ENCODE measurements at places on chromosomes 4 and X.
A peak's percentile ranks its signal among the peaks of the same experiment; 100 is the strongest.

- no peak for DNase-seq
Observed at GRCh38 chrX:147550217-147550616, 361.5 kb upstream of the FMR1 start.

- DNase-seq = no peak
Observed at GRCh38 chr4:38011511-38012162, 51.4 kb downstream of the PTTG2 start.

DNA sequence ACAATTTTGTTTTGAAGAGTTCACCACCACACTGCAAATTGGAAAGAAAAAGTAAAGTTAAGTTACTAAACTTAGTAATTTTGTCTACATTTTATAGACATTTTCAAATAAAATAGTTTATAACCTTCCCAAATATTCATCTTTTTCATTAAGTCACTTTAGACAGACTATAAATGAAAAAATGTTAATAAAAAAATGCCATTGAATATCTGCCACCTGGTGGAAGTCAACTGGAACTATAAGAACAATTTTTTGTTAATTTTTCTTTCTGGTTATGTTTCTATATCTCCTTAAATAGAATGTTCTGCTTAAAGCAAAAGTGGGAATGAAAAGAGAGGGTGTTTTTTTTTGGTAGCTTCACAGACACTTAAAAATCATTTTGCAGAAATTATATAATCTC, 534.4 kb upstream of the PCDH10 start:
- DNase-seq = no peak

DNA sequence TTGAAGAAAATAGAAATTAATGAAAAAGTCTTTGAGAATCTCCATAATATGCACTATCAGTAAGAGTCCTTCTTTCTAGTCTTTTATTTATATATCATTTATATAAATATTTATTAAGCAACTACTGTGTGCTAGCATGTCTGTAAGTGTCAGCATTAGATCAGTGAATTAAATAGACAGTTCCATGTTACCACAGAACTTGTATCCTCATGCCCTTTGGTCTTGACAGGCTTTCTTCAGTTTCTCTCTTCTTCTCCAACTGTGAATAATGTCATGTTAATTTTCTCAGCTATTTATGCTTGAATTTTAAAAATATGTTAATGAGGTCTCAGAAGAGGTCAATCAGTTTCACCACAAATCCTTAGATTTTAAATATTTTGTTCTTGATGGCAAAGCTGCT, 389.6 kb upstream of the TRAM1L1 start:
- DNase-seq = no peak

DNA sequence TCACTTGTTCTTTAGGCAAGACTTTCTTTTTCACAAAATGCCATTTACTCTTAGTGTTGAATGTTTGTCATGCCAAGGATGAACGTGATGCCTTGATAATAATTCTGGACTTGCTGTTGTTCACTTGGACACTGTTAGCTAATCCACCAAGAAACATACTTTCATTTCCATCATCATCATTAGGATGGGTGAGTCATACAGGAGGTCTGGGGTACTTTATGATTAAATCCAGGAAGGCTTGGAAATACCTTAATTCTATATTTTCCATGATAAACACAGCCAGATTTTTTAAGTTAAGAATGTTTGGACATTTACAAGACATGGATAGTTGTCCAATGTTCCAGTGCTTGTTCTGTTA, 260.7 kb upstream of the GIMD1 start:
- peak; percentile 2 for DNase-seq

GRCh38 chr4:7985891-7986441, 46.3 kb upstream of the AFAP1 start:
- DNase-seq = no peak

- no peak for DNase-seq
Observed at GRCh38 chrX:133335027-133335426, 80.3 kb downstream of the GPC4 start.

- no peak for DNase-seq
Observed at GRCh38 chr4:8534129-8534528, 46.1 kb upstream of the GPR78 start.

- no peak for DNase-seq
Observed at GRCh38 chr4:111556851-111557250, 588.4 kb upstream of the FAM241A start.

DNA sequence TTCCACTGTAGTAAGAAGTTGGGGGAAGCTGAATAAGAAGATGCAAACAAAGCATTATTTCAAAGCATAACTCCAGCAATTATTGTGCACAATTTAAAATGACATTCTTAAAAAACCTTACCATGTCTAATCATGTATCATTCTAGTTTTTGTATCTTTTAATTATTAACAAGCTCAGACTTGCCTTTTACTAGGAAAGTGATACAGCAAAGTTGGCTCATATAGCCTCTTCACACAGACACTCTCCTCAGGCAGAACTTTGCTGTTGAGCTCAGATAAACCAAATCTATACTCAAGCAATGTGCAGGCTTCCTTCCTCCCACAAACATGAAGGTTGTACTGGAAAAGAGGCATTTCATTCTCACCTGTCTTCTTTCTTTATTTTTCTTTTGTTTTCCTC, 358.7 kb upstream of the EMCN start:
- DNase-seq = no peak

DNA sequence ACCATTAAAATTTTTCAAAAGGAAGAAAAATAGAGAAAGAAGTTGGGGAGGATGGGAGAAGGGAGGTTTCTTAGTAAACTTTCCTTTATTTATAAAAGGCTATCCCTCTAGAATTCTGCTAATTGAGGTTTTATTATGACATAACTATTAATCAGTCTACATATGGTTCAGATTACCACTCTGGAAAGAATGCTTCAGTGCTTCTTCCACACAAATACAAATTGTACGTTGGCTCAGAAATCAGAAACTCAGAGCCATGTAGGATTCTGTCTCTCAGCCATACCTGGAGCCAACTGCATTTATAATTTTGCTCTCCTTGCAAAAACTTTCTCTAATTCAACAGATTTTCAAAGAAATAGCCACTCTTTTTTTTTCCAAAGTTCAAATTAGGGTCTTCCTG, 37.1 kb downstream of the SRPX start:
- no peak for DNase-seq

DNA sequence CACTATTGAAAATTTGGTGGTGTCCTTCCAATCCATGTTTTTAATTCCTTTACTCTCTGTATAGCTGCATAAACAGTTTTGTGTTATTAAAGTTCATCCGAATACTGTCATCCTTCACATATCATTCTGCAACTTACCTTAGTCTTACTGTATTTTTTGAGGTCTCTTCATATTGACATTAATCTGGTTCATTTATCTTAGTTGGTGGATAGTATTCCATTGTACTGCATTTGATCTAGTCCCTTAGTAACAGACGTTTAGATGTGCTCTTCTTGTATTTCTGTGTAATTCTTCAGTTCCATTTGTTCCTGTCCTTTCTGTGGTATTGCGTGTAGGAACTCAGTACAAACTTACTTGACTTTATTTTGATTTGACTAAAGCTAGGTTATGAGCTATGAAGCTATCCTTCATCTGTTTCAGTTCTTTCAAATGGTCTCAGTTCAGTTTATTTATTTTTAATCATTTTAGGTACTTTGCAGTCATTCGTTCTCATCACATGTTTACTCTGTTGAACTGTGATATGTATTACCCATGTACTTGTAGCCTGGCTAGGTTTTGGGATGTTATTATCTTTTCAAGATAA, 41.3 kb downstream of the RAPGEF2 start:
- DNase-seq = no peak

DNA sequence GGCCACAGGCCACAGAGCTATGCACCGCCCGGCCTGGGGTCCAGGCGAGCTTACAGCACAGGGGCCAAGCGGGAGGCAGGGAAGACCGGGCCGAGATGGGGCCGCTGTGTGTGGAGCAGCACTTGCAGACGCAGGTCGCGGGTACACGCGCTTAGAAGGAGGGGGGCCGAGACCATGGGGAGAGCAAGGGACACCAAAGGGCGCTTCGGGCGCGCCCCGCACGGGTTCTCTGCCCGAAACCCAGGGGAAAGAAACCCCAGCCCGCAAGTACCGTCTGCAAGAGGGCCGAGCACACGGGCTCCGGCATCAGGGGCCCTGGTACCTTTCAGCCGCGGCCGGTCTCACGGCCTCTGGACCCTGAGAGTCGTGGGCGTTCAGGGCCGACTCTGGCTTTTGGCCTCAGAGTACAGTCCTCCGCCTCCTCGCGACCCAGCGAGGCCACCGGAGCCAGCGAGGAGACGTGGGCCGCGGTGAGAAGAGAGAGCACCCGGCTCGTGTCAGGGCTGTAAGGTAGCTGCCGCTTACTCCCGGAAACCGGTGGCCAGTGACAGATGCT, 342 bp downstream of the EOLA2 start:
- no peak for DNase-seq

DNA sequence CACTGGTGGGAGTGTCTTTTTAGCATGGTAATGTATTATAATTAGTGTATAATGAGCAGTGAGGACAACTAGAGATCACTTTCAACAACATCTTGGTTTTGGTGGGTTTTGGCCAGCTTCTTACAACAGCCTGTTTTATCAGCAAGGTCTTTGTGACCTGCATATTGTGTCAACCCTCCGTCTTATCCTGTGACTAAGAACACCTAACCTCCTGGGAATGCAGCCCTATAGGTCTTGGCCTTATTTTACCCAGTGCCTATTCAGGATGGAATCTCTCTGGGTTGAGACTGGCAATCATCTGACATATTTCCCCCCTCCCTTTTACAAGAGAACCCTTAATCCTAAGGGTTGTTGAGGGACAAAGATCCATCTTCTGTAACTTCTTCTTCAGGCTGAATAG, 21.9 kb upstream of the ADH4 start:
- DNase-seq = no peak

DNA sequence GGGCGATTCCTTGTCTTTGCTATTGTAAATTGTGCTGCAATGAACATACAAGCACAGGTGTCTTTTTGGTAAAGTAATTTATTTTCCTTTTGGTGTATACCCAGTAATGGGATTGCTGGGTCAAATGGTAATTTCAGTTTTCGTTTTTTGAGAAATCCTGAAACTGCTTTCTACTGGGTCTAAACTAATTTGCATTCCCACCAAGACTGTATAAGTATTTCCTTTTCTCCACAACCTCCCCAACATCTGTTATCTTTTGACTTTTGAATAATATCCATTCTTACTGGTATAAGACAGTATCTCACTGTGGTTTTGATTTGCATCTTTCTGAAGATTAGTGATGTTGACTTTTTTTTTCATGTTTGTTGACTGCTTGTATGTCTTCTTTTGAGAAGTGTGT, 2506.0 kb downstream of the PCDH7 start:
- DNase-seq = no peak

DNA sequence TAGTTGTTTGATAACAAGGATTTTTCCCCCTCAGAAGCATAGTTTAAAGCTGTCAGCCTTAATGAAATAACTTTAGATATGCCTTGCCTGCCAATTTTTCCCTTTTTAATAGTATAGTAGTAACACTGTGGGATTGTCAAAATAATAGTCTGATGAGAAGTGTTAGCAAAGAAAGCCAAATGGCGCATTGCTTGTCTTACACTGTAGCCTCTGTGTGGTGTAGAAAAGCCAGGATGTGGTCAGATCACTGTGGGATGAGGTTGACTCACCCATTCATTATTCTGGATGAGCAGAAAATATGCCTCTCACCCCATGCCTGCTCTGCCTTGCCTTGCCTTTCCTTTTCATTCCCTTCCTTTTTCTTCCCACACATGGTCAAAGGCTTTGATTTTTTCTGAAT, 257.8 kb upstream of the NRK start:
- DNase-seq = peak; percentile 74

DNA sequence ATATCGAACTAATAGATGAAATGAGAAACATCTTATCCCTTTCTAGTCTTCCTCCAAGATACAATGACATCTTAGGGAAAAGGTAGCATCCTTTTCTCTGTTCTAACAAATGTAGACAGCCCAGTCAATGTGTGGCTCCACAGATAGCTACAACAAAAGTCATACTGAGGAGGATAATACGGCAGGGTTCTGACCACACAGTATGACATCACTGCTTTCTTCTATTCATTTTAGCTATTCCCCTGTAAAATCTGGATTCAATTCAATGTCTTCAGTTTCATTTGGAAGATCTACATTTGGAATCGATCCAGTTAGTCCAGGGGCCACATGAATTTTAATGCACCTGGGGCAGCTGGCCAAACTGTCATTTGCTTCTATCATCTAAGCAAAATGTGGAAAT, 51.4 kb downstream of the ENOX2 start:
- no peak for DNase-seq

- peak; percentile 63 for DNase-seq
Observed at GRCh38 chr4:54226404-54227255, 2.5 kb upstream of the PDGFRA start.

DNA sequence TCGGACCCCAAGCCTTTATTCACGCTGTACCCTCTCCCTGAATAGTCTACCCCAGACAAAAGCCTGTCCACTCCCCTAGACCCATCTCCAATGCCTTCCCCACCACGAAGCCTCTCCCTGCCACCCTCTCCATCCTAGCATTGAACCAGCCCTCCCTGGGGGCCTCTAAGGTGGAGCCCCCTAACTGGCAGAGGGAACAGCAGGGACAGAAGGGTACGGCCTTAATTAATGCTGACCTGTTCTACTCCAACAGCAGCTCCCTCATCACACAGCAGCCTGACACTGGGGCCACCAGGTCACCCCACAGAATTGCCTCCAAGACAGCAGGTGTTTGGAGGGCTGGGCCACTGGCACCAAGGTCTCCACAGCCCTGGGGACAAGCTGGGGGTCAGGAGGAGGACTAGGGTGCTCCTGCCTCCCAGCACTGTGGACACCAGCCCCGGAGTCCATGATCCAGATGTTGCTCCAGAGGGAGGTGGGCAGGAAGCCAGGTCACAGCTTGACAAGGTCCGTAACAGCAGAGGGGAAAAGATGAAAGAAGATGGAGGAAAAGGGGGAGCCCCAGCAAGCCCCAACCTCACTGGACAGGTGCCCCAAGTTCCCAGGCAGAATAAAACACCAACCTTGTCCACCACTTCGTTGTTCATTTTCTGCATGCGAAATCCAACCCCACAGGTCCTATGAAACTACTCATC, 3.7 kb downstream of the CRMP1 start:
- no peak for DNase-seq

DNA sequence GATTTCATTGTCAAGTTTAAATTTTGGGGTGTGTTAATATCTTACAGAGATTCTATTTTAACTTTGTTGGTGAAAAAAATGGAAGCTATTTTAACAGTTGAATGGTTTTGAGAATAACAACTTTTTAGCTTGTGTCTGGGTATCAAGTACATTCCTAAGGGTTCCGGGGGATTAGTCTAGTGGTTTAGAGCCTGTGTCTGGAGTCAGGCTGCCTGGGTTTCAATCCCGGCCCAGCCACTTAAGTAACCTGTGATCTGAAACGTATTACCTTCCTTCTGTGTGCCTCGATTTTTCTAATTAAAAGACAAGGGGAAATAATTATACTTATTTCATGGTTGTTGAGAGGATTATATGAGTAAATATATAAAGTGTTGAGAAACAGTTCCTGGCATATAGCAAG, 288.6 kb upstream of the NR3C2 start:
- DNase-seq = no peak

- DNase-seq = peak; percentile 68
Observed at GRCh38 chr4:128718768-128719167, 90.7 kb upstream of the JADE1 start.

- DNase-seq = peak; percentile 6
Observed at GRCh38 chr4:139085141-139085540, 69.6 kb downstream of the NOCT start.
